ENCODE measurements at places on chromosomes 2 and 18.

DNA sequence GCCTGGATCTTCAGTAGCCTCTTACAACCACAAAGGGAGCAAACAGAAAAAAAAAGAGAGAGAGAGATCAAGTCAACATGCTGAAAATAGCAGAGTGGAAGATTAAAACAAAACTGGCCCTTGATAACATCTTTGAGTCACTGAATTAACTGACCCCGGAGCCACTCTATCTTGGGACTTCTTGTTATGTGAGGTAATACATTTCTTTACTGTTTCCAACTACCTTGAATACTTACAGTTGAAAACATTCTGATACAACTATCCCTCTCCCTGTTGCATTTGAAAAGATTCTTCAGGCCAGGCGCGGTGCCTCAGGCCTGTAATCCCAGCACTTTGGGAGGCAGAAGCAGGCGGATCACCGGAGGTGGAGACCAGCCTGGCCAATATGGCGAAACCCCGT, 208.1 kb downstream of the MEMO1 start:
- no peak for DNase-seq

GRCh38 chr2:39379643-39380524, 57.2 kb downstream of the MAP4K3 start:
- no peak for DNase-seq

DNA sequence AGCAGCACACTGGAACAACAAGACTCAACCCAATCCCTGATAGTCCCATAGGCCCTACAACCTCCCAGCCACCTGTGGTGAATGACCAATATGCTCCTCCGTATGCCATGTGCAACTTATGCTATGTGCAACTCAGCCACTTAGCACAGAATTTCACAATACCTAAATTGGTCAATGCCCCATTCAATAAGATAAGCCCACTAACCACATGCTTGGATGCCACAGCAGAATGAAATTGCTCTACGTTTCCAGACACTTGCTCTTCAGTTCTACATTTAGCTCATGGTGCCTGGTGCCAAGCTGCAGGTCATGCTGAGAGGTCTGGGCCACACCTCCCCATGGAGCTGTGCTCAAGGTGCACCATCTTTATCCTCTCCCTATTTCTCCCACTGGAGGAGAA, 159.8 kb downstream of the EN1 start:
- DNase-seq: no peak

DNA sequence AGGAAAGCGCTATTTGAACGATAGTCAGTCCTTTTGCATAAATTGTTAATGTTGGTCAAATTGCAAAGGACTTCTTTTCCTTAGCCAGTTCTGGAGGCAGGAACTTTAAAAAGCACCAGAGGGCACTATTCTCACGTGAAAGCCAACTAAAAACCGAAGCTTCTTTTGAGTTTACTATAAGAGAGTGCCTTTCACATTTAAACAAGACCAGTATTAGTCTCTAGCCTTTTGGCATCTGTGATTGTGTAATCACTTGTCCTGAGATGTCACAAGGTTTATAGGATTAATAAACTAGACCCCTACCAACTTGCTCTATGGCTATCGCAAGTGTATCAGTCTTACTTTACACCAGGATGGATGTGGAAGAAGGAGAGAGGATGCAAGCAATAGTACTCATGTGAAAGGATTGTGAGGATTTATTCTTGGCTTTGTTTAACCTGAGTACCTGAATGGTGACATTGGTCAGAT, 14.4 kb upstream of the STAT4 start:
- DNase-seq: no peak

GRCh38 chr2:217189747-217190146, 329.9 kb upstream of the TNP1 start:
- no peak for DNase-seq

Data from femur (tissue), 1 donor.